ENCODE measurements at places on chromosomes 2 and 18.

DNA sequence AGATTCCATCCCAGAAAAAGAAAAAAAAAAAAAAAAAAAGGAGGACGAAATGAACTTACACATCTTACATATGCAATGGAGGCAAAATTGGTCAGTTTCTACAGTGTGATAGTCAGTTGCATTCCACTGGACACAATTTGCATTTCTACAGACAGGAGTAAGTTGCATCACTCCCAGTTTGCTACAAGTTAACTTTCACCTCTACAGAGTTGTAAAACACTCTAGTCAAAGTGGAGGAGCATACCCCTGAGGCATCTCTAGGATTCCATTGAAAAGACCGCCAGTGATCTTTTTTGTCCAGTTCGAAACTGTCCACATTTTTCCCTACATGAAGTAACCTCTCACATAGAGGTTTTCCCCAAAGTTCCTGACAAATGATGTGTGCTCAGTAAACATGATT lies 202.8 kb downstream of the VAPA start:
- no peak for DNase-seq

- no peak for DNase-seq
Observed at GRCh38 chr18:79501006-79501405, 105.3 kb downstream of the NFATC1 start.

DNA sequence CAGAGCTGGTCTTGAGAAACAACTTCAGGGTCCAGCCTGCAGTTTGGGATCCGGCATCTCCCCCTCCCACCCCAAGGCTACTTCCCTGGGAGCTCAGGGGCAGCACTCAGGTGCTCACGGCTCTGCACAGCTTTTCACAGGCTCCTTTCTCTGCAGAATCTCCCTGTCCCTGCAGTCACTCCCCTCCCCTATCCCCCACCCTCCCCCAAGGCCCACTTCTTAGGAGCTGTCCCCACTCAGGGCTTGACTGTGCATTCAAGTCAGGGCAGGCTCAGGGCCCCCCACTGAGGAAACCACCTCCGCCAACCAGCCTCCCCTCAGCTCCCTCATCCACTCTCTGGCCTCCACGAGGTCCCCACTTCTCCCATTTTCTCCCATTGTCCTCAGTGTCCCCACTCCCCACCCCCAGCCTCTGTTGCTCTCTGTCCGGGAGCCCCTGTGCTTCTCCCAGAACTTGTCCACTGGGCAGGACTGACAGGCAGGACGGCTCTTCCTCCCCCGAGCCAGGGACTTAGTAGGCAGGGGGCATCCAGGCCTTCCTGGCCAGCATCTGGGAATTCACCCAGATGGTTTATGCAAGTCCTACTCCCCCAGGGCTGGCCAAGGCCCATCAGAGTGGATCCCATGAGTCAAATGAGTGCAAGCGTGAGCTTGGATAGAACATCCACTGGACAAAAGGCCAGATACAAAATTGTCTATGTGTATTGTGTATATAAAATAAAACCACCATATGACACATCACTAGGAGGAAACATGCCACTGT lies 7.6 kb downstream of the NMUR1 start:
- DNase-seq = no peak

DNA sequence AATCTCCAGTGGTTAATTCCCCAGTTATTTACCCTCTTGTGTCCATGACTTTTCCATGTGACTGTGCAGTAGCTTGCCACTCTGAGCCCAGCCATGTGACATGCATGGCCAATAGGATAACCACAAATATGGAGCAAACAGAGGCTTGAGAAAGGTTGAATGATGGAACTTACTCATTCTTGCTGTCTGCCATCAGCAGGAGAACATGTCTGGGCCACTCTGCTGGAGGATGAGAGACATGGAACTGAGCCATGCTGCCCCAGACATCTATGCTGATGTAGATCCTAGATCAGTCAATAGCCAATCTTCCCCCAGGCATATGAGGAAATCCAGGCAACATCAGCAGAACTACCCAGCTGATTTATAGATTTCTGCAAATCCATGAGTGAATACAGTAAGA lies 992.3 kb upstream of the FANCL start:
- DNase-seq = no peak

- no peak for DNase-seq
Observed at GRCh38 chr2:67965246-67965645, 97.6 kb downstream of the C1D start.

DNA sequence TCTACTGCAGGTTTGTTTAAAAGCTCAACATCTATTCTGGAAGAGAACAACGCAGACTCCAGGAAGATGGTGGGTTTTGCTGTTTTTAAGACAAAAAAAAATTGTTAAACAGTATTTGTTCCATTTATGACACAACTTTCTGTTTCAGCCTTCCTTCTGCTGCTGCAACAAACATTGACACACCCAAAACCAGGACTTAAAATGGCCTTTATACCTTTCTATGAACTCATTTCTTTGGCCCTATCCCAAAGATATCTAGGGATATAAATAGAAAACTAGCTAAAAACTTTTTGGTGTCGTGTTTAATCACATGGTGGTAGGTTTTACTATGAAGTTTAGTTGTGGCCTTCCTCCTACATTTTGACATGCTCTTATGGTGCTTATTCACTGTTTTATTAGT lies 964 bp upstream of the GALNT3 start:
- no peak for DNase-seq

DNA sequence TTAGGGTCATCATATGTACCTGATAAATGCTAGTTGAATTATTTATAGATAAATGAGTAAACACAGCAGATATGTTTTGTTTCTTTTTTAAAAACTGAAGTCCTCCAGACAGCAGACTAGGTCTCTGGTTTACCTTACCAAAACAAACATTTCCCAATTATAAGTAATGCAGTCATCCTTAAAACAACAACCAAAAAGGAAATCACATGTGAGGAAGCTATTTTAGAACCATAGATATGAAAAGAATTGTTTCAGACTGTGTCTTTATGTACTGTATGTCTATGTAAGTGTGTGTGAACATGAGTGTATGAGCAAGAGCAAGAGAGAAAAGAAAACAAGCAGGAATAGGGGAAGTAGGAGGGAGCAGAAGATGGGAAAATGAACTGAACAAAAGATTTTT lies 441.0 kb downstream of the CPS1 start:
- no peak for DNase-seq

GRCh38 chr2:104046466-104046865 lies 807.4 kb upstream of the POU3F3 start:
- DNase-seq = no peak

GRCh38 chr2:150620855-150621254 lies 133.4 kb upstream of the RND3 start:
- DNase-seq = no peak

DNA sequence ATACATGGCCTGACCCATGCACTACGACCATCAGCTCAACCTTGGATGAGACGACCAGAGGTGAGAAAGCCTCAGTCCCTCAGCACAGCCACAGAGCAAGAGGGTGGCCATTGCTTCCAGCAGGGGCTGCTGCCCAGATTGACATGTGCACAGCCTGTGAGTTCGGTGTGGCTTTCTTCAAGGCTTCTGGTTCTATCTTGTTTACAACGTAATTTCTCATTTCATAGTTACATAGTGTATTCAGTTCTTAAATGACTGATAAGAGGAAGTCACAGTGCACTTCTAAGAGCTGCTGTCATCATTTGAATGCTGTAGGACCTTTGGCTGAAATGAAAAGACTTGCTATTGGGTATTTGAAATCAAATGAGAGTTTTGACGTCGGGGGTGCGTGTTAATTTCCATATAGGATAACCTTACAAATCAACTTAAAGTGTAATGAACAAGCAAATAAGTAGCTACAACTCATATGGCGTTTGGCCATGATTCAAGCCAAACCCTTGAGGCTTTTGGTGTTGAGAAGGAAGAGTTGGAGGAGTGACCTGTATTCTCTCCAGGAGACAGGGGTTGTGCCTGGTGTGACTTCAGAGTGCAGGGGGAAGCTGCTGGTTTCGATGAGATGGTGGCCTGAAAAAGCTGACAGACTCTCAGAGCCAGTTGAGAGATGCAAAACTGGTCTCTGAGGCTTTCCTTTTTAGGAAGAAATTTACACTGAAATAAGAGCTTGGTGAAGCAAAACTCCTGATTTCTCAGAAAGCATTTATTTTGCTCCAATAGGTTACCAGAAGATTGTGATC lies 51.0 kb downstream of the TSHZ1 start:
- DNase-seq = no peak

- no peak for DNase-seq
Observed at GRCh38 chr2:37570773-37571586, 100.5 kb downstream of the CDC42EP3 start.

DNA sequence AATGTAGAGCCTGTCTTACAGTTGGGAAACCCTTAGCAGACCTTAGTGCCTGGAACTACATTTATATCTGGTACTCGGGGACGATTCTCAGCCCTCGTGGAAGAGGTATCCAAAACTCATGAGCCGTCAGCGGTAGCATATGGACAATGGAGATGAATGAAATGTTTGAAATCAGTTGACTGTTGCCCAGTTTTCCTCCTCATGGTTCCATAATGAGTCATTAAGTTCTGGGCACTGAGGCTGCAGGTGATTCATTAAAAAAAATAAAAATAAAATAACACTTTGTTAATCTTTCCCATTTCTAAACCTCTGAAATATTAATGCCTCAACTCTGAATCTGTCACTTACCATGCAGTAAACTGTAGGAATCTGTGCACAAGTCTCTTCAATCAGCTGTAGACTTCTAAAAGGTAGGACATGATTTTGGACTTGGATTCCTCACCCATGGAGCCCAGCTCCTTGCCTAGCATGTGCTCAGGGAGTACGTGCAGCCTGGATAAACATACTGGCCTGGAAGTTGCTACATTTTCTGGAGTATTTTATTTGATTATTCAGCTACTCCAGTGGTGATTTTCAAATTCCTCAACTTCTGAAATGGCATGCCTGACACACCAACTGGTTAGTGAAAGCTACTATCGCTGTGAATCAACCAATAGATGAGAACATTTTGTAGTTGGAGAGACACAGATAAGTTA lies 979.2 kb downstream of the CNTNAP5 start:
- no peak for DNase-seq

DNA sequence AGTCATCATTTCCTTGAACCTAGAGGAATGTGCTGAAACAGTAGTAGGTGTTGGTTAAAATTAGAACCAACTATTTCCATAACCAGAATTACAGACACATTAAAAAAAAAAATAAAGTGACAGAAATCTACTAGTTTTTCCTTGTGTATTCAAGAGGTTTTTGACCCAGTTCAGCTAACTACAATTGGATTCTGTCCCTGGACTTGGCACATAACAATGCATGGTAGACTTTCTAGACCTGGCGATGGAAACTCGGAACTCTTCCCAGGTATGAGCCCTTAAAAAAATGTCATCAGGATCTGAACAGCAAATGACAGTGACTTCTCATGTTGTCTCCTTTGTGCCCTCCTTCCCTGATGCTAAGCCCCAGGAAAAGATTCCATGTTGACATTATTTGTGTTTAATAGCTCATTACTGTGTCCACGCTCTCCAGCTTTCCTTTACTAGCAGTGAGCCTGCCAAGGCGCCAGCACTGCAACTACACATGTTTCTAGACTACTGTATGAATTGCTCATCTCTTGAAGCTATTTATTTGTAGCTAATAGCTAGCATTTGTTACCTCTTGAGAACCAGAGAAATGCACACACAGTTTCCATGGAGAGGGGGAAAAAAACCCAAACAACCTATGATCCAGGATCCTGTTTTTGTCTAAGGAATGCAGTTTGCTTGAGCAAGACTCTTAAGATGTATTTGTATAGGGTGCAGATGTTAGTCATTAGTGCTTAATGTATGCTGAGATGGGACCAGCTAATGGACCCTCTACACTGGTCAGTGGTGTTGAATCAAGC lies 148.5 kb downstream of the FMNL2 start:
- DNase-seq = no peak

- DNase-seq = no peak
Observed at GRCh38 chr2:169415233-169415748, 53.0 kb upstream of the LRP2 start.

Data from LNCaP clone FGC (cell line).